NCI-H1417 (cell line): ENCODE measurements at places on chromosomes 16 and 17.

DNA sequence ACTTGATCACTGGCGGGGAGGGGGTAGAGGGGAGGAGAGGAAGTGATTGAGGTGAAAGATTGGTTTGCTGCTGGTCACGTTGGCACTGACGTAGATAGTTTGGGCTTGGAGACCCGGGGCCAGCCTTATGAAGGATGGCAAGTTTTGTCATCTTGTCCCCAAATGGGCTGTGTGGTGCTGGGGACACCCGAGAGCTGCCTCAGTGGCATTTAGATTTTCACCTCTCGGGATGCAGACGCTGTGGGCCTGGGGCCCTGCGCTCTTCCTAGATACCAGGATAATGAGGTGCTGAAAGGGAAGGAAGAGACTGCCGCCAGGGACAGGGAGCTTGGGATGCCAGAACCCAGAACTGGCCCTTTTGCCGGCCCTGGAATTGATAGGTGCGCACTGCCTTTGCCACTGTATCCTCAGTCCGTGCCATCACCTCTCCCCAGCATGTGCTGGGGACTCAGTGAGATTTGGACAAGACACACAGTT, 1.4 kb upstream of the SOCS3 start:
- DNase-seq, result no peak

GRCh38 chr17:27518048-27518447, 61.8 kb downstream of the KSR1 start:
- DNase-seq, result no peak

GRCh38 chr16:10668322-10669045, 26.2 kb downstream of the TEKT5 start:
- DNase-seq, result no peak

GRCh38 chr17:29041571-29041970, 1.4 kb upstream of the PIPOX start:
- no peak for DNase-seq

GRCh38 chr17:77670173-77670572, 288.3 kb upstream of the TNRC6C start:
- DNase-seq, result no peak

DNA sequence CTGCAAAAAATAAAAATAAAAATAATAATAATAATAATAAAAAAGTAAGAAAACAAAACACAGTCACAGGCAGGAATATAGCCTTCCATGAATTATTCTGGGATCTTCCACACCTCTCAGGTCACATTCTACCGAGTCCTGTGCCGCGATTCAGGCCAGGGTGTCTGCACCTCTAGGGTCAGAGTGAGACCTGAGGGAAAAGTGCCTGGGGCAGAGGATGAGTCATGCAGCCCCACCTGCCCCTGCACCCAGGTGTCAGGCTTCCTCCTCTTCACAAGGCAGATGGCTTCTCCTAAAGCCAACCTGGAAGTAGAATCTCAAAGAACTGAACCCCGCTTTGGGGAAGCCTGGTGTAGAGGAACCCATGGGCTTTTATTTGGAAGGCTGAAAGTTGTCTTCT, 283.7 kb downstream of the CPPED1 start:
- DNase-seq, result no peak

GRCh38 chr17:50919321-50920040, 53.3 kb upstream of the TOB1 start:
- DNase-seq, result peak; percentile 97

DNA sequence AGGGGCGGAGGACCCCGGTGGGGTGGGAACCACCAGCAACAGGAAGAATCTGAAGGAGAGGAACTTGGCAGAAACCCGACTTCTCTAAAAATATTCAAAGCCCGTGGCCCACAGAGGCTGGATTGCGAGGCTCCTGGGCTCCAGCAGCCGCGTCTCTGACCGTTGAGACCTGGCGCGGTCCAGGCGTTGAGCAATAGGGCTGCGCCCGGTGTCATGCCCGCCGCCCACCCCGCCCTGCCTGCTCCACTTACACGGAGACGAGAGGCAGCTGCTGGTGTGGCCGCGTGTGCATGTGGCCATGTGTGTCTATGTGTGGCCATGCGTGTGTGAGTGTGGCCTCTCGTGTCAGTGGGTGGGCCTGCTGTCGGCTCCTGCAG, 83.6 kb downstream of the IRF8 start:
- no peak for DNase-seq

DNA sequence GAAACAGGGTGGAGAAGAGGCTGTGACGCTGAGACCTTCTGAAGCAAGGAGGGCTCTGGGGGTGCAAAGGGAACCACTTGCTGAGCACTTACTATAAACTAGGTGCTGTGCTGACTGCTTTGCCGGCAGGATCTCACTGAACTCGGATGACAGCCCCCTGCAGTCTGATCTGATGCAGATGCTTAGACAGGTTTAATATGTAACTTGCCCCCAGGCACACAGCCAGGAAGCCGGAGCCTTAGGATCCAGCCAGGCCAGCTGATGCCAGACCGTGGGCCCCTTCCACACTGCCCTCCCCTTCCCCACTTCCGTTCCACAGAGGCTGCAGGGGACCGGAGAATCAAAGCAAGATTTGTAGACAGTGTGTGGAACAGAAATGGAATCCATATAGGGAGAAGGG, 23.1 kb downstream of the SPACA3 start:
- no peak for DNase-seq

DNA sequence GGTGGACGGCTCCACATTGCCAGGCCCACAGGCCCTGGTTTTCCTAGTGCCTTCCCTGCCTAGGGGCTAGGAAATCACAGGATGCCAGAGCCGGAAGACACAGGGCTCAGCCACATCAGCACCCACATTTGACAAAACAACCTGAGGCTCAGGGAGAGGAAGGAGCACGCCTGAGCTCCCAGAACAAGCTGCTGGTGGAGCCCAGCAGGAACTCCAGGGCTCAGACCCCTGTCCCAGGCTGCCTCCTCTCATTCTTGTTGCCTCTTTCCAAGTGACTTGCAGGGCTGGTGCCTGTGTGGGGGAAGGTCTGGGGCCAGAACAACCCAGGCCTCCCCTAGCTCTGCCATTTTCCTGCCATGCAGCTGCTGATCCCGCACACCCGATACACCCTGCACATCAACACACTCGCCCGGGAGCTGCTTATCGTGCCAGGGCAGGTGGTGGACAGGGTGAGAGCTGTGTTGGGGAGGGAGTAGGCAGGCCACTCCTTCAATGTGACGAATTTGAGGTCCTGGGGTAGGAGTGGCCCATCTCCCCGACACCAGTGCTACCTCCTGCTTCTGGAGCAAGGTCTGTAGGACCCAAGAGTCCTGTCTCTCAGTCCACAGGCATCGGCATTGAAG, 7.6 kb downstream of the ALOX15B start:
- DNase-seq, result no peak

DNA sequence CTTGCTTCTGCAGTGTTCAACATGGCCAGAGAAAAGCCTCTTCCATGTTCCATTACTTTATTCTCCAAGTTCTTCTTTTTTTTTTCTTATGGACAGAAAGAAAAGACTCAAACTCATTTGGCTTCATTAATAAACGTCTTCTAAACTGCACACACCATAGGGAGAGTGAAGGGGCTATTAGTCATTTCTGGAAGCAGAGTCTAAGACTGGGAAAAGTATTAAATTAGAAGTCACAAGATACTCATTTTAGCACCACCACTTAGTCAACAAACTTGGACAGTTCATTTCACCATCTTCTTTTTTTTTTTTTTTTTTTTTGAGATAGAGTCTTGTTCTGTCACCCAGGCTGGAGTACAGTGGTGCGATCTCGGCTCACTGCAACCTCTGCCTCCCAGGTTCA, 52.8 kb downstream of the NOL11 start:
- no peak for DNase-seq

DNA sequence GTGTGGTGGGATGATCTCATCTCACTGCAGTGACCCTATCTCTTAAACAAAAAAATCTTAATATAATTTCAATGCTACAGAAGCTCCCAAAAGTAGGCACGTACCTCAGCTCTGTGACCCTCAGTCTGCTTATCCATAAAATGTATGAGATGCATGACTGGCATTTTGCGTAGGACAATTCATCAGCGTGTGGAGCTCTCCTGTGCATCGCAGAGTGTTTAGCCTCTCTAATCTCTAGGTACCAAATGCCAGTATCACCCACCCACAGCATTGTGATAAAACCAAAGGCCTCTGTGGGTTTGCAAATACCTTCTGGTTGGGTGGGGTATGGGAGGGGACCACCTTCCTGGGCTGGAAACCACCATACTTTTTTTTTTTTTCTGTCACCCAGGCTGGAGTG, 19.0 kb upstream of the TUBG2 start:
- no peak for DNase-seq

DNA sequence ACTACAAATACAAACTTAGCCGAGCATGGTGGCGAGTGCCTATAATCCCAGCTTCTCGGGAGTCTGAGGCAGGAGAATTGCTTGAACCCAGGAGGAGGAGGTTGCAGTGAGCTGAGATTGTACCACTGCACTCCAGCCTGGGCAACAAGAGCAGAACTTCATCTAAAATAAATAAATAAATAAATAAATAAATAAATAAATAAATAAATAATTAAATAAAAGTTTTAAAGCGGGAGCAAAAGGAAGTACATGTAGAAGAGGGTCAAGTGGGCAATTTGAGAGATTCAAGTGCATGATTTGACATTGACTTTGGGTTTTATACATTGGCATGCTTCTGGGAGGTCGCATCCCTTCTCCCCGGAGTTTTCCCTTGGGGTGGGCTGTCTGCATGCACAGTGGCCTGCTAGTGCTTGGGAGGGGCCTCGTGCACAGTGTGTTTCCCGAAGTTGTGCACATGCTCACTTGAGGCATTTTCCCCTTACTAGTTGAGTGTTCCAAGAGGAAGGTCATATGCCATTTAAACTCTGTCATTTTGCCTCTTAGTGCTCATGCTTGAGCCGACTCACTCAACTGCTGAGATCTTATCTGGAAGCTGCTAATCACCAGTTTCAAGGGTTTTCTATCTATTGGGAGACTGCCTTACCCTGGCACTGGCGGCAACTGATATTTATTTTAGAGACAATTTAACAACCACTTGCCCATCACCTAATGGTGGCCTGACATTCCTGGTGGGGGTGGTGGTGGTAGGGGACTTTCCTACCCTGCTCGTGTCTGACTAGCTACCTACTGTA, 193.2 kb upstream of the MPHOSPH6 start:
- DNase-seq, result no peak

DNA sequence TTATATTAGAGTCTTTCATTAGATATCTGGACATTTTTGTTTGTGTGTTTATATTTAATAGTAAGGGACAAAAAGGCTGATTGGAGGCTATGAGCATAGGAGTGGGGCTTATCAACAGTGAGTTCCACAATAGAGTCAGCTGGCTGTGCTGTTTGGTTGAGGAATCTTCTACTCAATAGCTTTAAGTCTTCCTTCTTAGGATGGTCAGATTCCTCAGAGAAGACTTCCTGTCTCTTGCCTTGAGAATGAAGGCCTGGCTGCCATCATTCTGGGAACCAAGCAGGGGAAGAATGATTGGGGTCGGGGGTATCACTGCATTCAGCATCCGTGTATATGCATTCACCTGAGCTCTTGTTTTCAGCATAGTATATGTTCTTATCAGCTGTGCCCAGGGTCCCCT, 31.9 kb upstream of the ABCC11 start:
- DNase-seq, result no peak

DNA sequence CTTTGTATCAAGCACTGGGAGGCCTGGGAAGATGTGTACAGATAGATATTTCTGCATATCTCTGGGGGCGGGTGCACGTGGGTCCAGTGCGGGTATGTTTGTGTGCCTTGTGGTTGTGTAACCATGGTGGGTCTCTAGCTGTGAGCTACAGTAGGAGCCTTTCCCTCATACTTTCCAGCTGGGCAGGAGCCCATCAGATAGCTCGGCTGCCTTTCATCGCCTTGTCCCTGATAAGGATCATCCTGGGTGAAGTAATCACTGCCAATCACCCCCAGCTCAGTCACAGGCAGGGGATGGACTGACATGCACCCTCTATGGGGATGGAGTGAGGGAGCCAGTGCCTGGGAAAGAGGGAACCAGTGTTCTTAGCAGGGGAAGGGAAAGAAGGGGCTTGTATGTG, 3.2 kb upstream of the SCRN2 start:
- no peak for DNase-seq

DNA sequence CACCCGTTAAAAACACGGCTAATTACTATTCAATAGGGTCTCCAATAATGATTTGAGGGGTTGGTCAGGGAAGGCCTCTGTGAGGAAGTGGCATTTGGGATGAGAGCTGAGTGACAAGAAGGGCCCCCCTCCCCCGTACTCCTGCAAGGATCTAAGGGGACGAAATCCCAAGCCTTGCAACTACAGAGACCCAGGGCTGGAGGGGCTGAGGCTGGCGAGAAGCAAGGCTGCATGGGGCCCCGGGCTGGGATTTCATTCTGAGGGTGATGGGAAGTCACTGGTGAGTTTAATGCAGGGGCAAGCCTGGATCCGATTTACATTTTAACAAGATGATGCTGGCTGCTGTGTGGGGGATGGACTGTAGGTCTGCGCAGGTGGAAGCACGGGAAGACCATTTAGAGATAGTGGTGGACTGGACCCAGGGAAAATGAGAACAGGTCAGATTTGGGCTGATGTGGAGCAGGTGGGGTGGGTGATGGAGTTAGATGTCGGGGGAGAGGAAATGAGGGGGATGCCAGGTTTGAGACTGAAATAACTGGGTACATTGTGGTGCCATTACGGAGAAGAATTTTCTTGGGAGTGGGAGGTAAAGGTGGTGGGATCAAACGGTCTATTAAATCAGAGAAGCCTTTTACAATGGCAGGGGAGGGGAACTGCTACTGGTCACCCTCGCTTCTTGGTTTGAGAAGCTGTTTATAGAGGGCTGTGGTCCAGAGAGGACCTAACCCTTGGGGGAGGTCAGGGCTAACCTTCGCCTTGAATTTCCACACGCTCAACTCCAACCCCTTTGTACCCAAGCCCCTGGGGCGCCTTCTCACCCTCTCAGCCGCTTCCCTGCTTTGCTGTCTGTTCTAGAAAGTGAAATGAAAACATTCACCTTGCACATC, 932 bp upstream of the MYBBP1A start:
- DNase-seq, result no peak

- peak; percentile 34 for DNase-seq
These were observed 693 bp downstream of the CLDN7 start for GRCh38 chr17:7261379-7262191.

DNA sequence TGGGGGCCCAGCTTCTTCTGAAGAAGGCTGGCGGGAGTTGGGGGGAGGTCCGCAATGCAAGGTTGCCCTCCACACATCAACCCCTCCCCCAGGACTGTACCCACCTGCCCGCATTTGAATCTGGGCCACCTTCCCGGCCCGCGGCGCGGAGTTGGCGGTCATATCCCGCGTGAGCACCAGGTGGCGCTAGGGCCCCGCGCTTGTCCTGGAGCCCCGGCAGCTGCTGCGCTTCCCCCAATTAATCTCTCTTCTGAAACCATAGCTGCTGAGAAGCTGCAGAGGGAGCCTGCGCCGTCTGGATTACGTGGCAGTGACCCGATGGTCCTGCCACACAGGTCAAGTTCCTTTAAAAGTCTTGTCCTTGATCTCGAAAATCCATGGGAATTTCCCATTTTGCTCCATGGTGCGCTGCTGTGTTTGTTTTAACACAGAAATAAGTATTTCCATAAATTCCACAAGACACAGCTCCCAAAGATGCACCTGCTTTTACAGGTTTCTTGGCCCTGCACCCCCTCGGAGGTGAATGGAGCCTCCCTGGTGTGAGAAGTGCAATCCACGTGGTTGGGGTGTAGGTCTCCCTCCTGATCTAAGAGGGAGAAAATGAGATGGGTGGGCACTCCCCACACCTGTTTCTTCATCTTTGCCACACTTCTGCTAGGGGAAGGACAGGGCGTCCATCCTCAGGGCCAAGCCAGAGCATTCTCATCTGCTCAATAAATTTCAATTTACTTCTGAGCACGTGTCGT, 22.1 kb downstream of the COX4I1 start:
- DNase-seq, result peak; percentile 48
